Right atrium auricular region (tissue), 2 donors: ENCODE measurements at places on chromosomes 16 and 17. TPM values are rescaled to one million over a fixed set of nuclear protein-coding genes. Genes with fewer than 3 reads are reported as not detected.

The DHRS7C gene
- 201 TPM for total RNA-seq

The PTX4 gene
- total RNA-seq: not detected

The TM4SF5 gene
- not detected for total RNA-seq

The MED13 gene
- 42.4 TPM for total RNA-seq

The MT1A gene
- total RNA-seq: not detected

The CLEC3A gene
- not detected for total RNA-seq

DNA sequence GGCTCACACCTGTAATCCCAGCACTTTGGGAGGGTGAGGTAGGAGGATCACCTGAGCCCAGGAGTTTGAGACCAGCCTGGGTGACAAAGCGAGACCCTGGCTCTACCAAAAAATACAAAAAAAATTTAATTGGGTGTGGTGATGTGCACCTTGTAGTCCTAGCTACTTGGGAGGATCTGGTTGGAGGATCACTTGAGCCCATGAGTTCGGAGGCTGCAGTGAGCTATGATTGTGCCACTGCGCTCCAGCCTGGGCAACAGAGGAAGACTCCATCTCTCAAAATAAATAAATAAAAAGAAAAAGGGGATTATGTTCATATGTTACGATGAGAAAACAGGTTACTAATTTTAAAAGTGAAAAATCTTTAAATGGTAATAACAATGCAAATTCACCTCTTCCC is 996 bp downstream of the MLKL start:
- DNase-seq: no peak

GRCh38 chr17:50947782-50948543 is 81.8 kb upstream of the TOB1 start:
- no peak for DNase-seq

DNA sequence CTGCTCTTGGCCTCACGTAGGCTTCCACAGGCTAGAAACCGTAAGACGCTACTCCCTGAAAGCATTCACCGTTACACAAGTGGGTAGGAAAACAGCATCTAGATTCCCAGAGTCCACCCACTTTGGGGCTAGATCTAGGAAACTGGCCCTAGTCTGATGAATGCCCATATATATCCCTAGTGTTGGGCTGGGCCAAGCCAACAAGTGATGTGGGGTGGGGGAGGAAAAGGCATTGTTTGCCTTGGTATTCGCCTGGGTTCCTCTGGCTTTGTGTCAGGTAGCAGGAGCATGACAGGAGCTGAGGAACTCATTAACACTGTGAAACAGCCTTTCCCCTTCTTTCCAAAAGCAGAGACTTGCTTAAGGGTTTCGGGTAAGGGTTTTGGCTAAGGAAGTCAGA is 112.4 kb downstream of the SMG6 start:
- DNase-seq: no peak

DNA sequence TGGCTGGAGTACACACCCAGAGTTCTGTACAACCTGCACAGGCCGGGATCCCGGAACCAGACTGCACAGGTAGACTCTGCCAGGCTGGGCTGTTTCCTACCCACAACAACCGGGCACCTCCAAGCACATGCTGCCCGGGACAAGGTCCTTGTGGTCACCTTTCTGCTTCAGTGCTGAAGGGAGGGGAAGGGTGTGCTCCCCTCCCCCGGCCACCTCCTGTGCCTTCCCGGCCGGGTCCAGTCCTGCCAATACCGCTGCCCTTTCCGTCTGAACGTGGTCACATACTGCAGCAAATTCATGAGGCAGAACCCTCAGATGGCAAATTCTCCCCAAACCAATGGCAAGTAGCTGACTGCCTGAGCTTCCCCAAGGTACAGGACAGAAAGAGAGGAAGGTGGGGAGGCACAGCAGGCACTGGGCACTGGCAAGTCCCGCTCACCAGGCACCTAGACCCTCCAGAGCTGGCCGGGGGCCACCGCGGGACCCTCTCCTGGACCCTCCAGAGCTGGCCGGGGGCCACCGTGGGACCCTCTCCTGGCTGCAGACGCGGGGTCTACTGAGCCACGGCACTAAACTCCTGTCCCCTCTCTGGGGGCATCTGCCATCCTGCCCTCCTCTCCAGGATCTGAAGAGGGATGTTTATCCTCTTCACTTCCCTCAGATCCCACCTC is 22.8 kb downstream of the SLC43A2 start:
- DNase-seq: no peak

GRCh38 chr16:47687694-47688093 is 226.6 kb downstream of the PHKB start:
- no peak for DNase-seq

DNA sequence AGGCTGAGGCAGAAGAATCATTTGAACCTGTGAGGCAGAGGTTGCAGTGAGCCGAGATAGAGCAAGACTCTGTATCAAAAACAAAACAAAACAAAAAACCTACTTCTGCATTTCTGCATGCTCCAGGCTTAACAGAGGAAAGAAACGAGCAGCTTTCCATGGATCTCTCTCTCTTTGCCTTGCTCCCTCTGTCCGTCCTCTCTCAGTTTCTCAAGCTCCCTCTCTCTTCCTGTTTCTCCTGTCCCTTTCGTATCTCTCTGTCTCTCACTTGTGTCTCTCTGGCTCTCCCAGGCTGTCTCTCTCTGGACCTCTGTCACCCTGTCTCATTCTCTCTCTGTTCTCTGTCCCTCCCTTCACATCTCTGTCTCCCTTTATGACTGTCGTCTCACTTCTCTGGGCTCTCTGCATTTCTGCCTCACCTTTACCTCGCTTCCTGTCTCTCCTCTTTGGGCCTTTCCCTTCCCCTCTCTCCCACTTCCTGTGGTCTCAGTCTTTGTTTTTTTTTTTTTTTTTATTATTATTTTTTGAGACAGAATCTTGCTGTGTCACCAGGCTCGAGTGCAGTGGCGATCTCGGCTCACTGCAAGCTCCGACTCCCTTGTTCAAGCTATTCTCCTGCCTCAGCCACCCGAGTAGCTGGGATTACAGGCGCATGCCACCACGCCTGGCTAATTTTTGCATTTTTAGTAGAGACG is 4.1 kb upstream of the PITPNA start:
- DNase-seq: no peak

GRCh38 chr17:81524039-81524864 is 3.9 kb upstream of the FSCN2 start:
- DNase-seq: no peak

- no peak for DNase-seq
These were observed 68.5 kb downstream of the CDC27 start for GRCh38 chr17:47120521-47121095.

DNA sequence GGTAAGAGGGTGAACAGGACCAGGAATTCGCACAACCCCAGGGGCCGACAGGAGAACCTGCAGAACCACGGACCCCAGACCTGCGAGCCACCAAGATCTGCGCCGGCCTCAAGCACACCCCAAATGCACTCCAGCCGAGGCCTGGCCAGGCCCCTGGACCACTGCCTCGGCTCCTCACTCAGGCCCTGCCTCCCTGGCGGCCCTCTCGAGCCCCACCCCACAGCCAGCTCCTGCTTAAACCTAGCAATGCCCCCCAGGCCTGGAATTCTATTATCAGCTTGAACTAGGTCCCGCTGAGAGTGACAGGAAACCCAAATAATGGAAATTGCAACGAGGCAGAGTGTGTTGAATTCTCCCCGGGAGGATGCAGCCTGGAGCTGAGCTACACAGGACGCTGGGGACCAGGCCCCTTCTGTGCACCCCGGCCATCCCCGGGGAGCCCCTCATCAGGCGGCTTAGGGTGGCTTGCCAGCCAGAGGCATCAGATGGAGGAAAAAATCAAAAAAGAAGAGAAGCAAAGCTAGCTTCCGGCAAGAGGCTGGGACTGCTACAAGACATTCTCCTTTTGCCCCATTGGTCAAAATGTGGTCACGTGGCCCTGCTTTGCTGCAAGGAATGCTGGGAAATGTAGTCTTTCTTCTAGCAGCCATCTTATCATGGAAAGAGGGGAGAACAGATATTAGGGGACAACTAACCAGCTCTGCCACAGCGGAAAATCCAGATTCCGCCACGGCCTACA is 2.4 kb upstream of the ENPP7 start:
- DNase-seq: peak; percentile 93

DNA sequence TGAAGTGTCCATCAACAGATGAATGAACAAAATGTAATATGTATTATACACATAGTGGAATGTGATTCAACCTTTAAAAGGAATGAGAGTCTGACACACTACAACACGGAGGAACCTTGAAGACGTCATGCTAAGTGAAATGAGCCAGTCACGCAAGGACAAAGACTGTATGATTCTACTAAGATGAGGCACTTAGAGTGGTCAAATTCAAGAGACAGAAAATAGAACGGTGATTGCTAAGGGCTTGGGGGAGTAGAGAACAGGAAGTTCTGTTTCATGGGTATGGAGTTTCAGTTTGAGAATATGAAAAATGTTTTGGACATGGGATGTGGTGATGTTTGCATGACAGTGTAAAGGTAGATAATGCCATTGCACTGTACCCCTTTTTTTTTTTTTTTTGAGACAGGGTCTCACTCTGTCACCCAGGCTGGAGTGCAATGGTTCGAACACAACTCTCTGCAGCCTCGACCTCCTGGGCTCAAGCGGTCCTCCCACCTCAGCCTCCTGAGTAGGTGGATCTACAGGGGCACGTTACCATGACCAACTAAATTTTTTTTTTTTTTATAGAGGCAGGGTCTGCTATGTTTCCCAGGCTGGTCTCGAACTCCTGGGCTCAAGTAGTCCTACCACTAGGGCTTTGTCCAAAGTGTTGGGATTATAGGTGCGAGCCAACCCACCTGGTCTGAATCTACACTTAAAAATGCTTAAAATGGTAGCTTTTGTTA is 2.9 kb upstream of the CCDC102A start:
- DNase-seq: peak; percentile 38

DNA sequence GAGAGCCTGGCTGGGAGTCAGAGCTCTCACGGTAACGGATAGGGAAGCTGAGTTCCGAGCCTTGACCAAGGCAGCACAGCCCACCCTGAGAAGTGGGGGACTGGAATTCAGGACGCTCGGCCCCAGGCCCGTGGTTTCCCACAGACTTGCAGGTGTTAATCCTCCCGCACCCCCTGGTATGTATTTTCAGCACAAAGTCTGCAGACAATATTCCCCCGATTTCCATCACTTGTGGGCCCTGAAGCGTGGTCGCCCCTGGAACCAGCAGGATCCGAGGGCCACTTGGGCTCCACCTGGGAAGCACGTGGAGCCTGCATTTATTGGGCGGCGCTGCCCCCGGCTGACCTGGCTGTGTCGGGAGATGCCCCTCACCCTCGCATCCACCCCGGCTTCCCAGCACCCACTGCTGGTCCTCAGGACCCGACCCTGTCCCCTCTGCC is 60.2 kb downstream of the WSB1 start:
- no peak for DNase-seq

DNA sequence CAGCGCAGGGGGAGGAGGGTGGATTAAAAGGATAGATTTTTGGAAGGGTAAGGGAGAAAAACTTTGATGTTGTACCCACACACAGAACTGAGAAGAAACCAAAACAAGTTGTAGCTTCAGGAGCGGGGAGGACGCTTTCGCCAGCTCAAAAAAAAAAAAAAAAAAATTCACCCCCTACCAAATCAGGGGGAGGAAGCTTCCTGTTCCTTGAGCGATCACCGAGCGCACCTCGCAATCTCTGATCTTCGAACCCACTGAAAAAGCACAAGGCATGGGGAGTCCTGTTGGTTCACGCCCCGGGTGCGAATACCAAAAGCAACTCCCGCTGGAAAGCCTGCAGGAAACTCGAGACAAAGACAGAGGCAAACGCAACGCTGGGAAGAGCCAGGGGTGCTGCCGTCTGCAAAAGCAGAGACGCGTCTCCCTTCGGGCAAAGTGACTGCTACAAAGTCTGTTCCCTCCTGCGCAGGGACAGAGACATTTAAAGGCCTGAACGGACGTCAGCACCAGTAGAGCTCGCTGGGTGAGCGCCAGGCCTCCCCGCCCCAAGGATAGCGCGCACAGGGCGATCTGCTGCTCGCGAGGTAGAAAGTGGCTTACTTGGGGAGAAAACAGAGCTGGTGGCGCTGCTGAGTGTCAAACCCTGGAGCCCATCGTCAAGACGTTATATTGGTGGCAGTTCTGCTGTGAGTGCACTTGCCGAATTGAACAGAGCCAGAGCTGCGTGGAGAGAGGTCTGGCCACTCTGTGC is 190.4 kb downstream of the USP22 start:
- peak; percentile 64 for DNase-seq

DNA sequence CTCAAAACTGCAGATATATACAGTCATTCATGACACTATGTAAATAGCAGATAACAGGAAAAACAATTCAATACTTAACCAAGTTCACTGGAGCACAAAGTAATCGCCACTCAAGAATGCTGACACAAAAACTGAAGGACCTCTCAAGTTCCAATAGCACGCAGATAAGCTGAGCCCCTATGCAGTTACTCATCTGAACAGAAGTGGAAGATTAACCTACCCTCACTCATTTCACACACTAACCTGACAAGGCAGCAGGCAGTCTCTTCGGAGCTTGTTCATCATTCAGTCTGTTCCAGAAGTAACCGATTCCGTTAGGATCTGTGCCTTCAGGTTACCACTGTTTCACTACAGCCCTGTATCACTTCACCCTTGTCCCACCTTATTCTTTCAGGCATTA is 6.0 kb downstream of the HELZ start:
- no peak for DNase-seq

- DNase-seq: no peak
These were observed 58.3 kb downstream of the TMEM186 start for GRCh38 chr16:8739151-8739550.

DNA sequence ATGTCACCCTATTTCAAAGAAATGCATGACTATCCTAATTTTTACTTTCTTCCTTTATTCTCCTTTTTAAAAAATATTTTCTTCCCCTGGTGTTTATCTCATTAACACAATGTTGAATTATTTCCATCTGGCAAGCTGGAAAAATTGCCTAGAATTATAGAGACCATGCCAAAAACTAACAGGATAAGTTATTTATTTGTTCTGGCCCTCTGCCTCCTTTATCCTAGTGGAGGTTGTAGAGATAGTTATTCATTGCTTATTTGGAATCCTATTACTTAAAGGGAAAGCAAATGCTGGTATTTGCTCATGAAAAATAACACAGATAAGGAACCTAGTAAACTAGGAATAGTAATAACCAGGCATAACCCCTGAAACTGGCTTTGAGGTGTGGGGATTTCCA is 684.9 kb upstream of the KIF2B start:
- no peak for DNase-seq
